Neural progenitor cell (in vitro differentiated cells): ENCODE measurements at places on chromosomes 3 and 15.
A peak's percentile ranks its signal among the peaks of the same experiment; 100 is the strongest.

GRCh38 chr3:150675587-150675986 is 28.1 kb downstream of the ERICH6 start:
- DNase-seq: no peak

GRCh38 chr3:152941859-152942258 is 106.9 kb downstream of the P2RY1 start:
- DNase-seq: no peak

- no peak for DNase-seq
Observed at GRCh38 chr3:48555949-48556795, 431 bp downstream of the PFKFB4 start.

GRCh38 chr3:87267953-87268645 is 8.3 kb downstream of the POU1F1 start:
- DNase-seq: no peak

GRCh38 chr3:87920549-87920948 is 138.3 kb downstream of the CGGBP1 start:
- DNase-seq: no peak

DNA sequence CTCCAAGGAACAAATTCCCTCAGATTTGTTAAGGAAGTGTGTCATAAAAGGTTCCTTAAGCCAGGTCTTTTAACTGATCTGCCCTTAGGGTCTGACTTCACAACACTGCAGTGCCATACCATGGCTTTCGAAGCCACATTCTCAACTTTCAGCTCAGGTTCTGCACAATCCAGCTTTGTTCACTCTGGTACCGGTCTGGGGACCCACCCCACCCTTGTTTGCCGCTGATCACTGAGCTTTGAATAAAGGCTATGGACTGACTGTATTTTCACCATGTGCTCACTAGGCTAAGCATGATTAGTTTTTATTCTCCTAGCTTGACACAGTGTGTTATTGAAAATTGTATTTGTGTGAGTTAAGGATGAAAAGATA is 15.9 kb downstream of the SNX1 start:
- DNase-seq: no peak

DNA sequence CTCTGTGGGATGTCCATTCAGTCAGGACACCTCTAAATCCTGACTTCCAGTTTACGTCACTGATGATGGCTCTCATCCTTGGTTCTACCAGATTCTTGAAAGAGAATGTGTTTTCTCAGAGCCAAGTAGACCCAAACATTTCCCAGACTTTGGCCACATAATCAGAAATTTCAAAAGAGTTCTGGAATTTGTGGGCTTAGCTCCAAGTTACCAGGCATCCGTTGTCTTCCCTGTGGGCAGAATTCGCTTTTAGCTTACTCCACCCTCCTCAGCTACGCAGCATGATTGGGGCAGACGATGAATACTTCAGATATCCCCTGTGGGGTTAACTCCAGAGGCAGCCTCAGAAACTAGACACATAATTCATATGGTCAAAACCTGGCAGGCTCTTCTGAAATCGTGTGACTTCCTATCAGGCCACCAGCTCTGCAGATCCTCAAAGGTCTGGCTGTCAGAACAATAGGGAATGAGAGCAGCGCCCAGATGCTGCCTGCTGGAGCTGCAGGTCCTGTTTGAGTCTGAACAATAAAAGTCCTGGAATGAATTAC is 30.6 kb downstream of the CRTC3 start:
- DNase-seq: peak; percentile 48

GRCh38 chr3:14266361-14266760 is 87.7 kb downstream of the LSM3 start:
- DNase-seq: no peak

- no peak for DNase-seq
Observed at GRCh38 chr3:72352176-72352575, 496.1 kb downstream of the SHQ1 start.

GRCh38 chr3:100171211-100171914 is 57.1 kb upstream of the FILIP1L start:
- no peak for DNase-seq

DNA sequence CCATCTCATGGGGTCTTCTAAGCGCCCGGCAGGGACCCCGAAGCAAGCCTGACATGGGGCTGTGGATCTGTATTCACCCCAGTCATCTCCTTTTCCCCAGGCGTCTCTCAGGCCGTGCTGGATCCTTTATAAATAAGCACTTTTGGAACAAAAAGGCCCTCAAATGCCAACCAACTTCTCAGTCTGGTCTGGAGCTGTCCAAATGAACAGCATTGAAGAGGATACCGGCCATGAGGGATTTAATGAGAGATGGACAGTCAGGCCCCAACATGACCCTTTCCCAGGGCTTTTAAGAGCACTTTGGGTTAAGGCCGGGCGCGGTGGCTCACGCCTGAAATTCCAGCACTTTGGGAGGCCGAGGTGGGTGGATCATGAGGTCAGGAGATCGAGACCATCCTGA is 89.2 kb upstream of the SPATA12 start:
- DNase-seq: no peak

GRCh38 chr15:51558411-51558810 is 64.2 kb downstream of the DMXL2 start:
- DNase-seq: no peak

GRCh38 chr3:179330438-179330837 is 7.6 kb downstream of the ZNF639 start:
- no peak for DNase-seq

GRCh38 chr3:52865994-52866393 is 31.2 kb upstream of the MUSTN1 start:
- no peak for DNase-seq

- no peak for DNase-seq
Observed at GRCh38 chr3:140570602-140571001, 107.3 kb upstream of the TRIM42 start.
